ENCODE measurements at places on chromosomes 5 and 9.
A peak's percentile ranks its signal among the peaks of the same experiment; 100 is the strongest.

GRCh38 chr5:80374188-80374587 is 33.7 kb upstream of the ZFYVE16 start:
- no peak for DNase-seq

- DNase-seq: no peak
Observed at GRCh38 chr5:78734950-78735349, 86.4 kb upstream of the LHFPL2 start.

GRCh38 chr5:81631124-81631523 is 119.8 kb downstream of the SSBP2 start:
- DNase-seq: no peak

DNA sequence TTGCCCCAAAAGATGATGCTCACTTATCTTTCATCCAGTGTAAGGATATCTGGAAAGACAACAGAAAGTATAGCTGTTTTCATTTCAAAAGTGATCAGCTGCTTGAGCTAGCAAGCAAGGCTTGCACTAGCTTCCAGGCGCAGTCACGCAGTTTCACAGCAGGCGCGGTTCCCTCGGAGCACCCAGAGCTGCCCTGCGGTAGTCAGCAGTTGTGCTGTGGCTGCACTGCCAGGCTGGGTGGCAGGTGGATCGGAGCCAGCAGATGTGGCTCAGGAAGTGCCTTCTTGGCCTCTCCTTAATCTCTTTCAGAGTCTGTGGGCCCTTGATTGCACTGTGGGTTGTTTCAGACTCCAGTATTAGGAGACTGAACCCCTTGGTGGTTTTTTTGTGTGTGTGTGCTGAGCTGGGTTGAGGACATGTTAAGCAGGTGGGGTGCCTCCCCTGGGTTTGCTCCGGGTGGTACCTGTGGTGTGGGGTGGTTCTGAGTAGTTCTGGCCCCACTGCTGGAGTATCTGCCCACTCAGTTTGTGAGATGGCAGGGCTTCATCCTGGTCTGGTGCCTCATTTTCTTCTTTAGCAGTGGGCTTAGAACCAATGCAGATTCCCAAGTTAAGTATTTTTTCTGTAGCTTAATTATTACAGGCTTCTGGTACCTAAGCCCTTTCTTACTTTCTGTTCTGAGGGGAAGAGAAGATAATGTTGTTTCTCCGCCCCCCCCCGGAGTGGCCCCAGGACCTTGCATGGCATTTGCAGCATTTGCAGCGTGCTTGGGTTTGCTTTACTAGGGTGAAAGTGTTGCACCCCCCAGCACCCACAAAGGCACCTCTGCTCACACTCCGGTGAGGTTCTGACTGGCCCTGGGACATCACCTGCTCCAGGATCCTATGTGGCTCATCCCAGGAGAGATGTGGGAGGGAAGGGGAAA is 16.4 kb downstream of the TENT4A start:
- DNase-seq: no peak

DNA sequence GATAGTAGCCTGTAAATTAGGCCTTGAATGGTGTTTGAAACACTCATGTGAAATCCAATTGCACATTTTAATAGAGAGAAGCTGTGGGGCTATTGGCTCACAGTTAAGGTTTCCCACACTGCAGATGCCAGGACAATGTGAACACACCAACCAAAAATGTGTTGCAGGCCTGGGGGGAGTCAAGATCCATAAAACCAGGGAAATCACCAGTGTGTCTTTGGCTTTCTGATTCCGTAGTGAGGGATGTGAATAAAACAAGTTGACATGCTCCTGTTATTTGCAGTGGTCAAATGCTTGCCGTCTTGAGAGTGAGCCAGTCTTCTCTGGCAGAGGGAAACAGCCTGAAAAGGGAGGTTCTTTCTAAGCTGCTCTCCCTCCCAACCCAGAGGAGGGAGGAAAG is 79.0 kb downstream of the ZNF462 start:
- no peak for DNase-seq

- no peak for DNase-seq
Observed at GRCh38 chr5:1378866-1379659, 34.2 kb upstream of the CLPTM1L start.

DNA sequence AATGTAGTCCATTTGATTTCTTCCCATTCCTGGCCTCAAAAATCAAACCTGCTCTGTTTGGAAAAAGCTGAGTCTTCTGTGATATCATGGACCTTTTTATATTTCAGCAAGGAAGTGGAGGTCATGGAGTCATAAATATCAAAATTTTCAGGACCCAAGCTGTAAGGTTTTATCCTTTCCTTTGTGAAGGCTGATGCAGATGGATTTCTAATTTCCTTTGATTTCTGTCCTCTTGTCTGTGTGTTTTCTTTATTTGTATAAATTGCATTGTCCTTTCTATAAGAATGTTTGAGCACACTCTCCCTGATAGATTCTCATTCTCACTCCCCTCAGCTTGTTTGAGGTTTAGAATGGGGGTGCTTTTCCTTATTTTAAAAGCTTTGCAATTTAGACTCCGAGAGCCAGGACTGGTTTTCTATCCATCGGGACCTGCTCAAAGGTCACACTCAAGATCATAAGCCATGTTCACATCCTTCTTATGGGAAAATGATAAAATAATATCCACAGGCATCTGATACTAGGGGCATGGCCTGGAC is 127.4 kb upstream of the TMEM161B start:
- no peak for DNase-seq

DNA sequence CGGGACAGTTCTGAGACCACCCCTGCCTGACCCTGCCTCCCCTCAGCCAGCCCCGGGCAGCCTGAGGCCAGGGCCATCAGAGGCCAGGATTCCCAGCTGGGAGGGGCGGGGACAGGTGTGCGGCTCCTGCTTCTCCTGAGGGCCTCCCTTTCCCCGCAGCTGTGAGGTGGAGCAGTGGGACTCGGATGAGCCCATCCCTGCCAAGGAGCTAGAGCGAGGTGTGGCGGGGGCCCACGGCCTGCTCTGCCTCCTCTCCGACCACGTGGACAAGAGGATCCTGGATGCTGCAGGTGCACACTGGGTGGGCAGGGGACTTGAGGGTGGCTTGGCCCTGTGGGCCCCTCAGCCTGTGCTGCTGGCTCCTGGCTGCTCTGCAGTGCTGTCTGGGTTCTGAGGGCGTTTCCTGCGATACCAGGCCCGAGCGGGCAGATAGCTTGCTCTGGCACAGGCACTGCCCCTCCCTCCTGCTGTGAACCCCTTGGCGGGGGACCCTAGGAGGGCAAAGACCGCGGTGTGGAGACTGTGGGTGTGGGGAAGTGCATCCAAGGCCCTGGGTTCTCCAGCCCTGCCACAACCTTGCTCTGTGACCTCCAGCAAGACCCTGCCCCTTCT is 2.3 kb downstream of the GRHPR start:
- no peak for DNase-seq

DNA sequence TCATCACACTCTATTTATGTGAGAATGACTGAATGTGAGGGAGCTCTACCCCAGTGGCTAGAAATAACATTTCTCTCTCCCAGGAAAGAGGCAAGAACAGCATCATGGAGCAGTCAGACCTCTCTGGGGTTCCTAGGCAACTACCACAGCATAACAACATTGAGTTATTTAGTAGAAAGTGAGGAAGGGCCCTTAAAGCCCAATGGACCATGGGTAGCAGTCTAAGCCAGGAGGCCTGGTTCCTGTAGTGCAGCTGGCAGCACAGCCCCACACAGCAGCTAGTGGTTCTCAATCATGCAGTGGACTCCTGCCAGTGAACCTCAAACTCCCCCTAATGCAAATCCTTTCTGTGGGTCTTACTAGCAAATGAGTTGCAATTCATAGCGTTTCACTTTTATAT is 55.3 kb downstream of the SPEF2 start:
- no peak for DNase-seq

GRCh38 chr9:33459115-33459514 is 11.7 kb upstream of the AQP3 start:
- no peak for DNase-seq

- DNase-seq: peak; percentile 18
Observed at GRCh38 chr5:13746026-13746425, 198.5 kb downstream of the DNAH5 start.

DNA sequence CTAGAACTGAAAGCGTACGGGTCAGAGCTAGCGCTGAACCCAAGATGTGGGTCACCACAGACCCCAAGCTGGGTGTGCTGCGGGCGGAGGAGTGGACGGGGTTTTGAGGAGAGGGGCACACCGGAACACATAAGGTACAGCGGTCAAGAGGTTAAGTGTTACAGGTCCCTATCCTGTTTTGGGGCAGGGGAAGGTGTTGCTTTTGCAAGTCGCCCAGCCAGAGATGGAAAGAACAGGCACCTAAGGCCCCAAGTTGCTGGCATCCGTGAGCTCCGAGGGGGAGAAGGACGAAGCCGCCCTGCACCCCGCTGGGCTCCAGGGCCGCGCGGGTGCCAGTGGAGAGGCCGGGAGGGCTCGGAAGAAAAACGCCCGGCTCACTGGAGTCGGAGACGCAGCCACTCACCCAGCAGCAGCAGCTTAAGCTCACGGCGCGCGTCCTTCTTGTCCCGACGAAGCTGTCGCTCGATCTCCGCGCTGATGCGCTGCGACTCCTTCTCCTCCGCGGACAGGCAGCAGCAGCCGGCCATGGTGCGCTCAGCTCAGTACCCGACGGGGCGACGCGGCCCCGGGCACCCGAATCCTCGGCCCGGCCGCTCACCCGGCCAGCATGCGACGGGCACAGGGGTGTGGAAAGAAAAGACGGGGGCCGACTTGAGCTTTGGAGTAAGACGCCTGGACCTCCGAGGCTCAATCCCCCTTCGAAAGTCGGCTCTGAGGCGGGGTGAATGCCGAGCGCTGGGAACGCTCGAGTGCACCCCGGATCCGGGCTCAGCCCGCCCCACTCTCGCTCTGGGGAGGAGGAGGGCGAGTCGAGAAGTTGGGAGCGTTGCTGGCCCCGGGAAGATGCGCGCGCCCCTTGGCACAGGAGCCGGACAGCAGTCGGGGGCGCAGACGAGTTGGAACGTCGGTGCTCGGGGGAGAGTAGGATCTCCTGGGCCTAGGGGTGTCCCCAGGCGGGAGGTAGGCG is 572 bp downstream of the GNA14 start:
- peak; percentile 26 for DNase-seq

DNA sequence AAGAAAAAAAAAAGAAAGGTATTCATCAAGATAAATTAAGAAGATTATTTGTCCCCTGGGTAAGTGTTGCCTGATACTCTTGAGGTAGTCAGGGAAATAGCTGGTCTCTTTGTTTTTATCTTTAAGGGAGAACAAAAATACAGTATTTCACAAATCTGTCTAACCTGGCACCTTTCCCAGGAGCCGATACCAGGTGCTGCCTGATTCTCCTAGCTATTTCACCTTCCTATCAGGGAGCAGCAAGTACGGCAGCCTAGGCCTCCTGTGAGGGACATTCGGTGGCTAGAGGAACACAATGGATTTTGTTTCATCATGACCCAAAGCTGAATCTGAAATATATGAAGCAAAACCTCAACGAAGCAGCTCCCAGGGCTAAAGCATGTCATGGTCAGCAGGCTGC is 86.0 kb downstream of the TARS1 start:
- no peak for DNase-seq

- peak; percentile 45 for DNase-seq
Observed at GRCh38 chr5:116137544-116138378, 52.9 kb downstream of the COMMD10 start.

- DNase-seq: no peak
Observed at GRCh38 chr5:174750711-174751110, 26.3 kb downstream of the MSX2 start.

DNA sequence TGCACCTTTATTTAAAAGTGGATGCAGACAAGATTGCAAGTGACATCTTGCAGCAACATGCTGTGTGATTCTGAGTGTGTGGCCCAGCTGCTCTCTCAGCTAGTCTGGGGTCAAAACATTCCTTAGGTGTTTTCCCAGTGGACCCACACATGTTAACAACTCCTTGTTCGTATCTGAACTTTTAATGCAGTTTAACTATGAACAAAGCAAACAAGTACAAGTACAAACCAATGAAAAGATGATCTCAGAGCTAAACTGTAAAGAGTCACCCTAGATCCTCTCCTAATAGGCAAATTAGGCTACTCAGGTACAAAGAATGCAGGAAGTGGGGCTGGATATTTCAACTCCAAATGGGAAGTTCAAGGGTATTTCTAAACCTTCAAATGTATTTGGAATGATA is 108.4 kb downstream of the ENTREP1 start:
- DNase-seq: no peak

GRCh38 chr9:84807870-84808390 is 138.4 kb downstream of the NTRK2 start:
- DNase-seq: no peak

DNA sequence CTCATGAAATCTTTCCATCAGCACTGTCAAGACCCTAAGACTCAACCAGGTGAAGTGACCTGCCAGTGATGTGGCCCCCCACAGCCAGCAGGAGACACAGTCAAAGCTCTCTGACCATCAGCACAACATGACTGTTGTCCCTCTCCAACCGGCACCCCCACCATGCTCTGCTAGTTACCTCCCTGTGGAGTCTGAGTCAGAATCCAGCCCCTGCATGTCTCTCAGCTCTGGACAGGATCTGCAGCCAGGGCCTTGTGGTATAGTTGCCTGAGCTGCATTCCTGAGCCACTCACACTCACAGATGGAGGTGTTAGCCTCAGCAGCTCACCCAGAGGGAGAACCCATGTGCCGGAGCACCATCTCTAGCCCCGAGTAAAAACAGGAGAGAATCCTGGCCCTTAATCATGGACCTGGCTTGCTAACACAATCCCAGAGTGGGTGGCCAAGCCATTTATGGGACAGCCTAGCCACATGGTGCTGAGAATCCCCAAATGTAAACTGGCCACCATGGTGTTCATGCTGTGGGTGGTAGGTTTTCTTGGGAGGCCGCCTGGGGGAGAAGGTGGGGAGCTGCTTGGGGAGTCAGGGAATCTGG is 237.8 kb downstream of the PAPPA start:
- no peak for DNase-seq

DNA sequence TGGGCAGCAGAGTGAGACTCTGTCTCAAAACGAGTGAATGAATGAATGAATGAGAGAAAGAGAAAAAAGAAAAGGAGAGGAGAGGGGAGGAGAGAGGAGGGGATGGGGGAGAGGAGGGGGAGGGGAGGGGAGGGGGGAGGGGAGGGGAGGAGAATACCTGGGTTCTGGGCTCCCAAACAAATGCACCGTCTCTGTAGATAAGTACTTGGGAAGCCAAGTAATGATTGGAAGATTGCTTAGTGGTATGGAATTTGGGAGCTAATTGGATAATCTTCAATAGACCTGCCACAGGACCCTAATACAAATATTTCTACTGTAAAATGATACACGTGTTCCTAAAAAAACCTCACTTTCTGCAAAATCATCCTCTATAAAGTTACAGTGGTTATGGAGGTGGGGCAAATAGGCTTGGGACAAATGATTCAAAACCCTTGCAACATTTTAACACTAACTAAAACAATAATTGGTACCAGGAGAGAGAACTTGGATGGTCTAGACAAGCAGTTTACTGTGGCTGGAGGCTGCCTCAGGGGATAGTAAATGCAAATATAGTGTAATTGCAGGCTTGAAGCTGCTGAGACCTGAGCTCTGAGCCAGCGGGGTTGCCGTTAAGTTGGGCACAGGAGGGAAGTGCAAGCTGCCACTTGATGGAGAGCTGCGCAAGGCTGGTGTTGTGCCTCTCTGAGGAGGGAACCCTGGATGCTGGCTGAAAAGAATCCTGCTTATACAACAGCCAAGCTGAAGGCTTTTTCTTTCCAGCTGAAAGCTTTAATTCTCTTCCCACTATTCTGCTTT is 3.5 kb downstream of the HEMGN start:
- DNase-seq: no peak

GRCh38 chr5:177357459-177358351 is at the start of gene RGS14:
Gene RGS14 (plus strand): TSS chr5:177357924. CDS start chr5:177358025, 101 bp downstream.
- DNase-seq: peak; percentile 50

Measured in kidney capillary endothelial cell (primary cell).